ENCODE measurements at places on chromosomes 11 and 22.
A peak's percentile ranks its signal among the peaks of the same experiment; 100 is the strongest.

DNA sequence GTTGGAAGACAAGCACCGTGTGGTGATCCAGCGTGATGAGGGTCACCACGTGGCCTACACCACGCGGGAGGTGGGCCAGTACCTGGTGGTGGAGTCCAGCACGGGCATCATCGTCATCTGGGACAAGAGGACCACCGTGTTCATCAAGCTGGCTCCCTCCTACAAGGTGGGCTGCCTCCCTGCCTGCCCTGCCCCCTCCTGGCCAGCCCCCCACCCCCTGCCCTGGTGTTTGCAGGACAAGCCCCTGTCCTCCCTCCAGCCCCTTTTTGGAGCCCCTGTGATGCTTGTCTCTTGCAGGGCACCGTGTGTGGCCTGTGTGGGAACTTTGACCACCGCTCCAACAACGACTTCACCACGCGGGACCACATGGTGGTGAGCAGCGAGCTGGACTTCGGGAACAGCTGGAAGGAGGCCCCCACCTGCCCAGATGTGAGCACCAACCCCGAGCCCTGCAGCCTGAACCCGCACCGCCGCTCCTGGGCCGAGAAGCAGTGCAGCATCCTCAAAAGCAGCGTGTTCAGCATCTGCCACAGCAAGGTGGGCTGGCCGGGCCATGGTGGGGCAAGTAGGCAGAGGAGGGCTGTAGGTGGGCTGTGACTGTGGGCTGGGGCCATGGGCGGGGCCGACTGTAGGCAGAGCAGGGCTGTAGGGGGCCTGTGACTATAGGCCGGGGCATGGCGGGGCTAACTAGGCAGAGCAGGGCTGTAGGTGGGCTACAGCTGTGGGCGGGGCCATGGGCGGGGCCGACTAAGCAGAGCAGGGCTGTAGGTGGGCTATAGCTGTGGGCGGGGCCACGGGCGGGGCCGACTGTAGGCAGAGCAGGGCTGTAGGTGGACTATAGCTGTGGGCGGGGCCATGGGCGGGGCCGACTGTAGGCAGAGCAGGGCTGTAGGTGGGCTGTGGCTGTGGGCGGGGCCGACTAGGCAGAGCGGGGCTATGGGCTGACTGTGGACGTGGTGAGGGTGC, 13.6 kb downstream of the MUC2 start:
- no peak for DNase-seq

DNA sequence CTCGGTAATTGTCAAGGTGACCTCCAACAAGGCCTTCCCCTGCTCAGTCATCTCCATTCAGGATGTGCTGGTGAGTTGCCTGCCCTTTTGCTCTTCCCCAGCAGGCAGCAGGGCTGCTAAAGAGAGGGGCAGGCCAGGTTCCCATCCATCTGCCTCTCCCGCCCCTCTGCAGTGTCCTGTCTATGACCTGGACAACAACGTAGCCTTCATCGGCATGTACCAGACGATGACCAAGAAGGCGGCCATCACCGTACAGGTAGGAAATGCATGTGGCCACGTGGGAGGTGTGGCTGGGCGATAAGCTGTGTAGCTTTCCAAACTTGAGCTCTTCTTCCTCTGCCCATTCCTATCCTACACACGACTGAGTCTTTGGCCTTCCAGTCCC, 4.0 kb downstream of the SIDT2 start:
- no peak for DNase-seq

DNA sequence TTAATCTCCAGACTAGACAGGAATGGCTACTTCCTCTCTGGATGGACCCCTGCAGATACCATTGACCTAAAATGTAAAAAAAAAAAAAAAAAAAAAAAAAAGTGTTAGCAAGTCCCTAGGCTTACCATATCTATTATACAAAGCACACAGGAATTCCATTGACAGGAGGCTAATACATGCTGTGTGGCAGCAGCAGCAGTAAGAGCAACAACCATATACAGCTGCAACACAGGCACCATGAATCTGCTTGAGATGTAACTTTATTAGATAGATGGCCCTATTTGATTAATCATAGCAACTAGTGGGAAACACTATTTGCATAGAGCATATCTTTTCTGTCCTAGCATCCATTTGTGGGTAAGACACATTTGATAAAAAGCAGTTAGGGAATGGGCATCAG, 1447.1 kb downstream of the FAM181B start:
- no peak for DNase-seq

- no peak for DNase-seq
Observed at GRCh38 chr11:68690671-68691401, 6.5 kb downstream of the GAL start.

GRCh38 chr11:128055576-128056217, 531.7 kb downstream of the ETS1 start:
- DNase-seq = no peak

GRCh38 chr22:35037089-35037488, 28.9 kb upstream of the ISX start:
- DNase-seq = no peak

DNA sequence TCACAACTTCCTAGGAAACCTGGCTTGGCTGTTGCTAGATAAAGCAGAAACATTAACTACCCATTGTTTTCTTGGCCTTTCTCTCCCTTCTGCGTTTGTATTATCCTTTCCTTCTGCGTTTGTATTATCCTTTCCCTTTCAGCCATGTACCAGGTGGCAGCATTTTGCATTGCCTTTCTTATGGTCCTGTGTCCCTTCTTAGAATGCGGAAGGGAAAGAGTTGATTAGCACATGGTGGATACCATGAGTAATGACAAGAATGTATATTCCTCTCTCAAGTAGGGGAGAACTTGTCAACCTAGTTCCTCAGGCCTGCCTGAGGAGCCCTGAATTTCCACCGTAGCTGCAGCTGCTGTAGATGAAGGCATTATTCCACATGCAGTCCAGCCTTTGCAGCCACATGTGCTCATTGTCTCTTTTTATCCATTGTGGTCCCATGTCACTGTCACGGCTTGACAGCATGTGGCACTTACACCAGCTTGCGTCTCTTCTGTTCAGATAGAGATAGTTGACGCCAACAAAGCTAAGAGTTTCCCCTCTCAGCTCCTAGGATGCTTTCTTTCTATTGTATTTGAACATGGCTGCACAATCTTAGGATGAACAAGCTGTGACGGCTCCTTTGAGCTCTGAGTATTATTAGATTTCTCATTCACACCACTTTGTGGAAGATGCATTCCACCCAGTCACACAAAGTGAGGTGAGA, 44.8 kb downstream of the SLN start:
- DNase-seq = no peak

- DNase-seq = no peak
Observed at GRCh38 chr11:108909921-108910320, 245.1 kb downstream of the DDX10 start.

GRCh38 chr11:122486793-122487495, 168.6 kb upstream of the UBASH3B start:
- DNase-seq = no peak

DNA sequence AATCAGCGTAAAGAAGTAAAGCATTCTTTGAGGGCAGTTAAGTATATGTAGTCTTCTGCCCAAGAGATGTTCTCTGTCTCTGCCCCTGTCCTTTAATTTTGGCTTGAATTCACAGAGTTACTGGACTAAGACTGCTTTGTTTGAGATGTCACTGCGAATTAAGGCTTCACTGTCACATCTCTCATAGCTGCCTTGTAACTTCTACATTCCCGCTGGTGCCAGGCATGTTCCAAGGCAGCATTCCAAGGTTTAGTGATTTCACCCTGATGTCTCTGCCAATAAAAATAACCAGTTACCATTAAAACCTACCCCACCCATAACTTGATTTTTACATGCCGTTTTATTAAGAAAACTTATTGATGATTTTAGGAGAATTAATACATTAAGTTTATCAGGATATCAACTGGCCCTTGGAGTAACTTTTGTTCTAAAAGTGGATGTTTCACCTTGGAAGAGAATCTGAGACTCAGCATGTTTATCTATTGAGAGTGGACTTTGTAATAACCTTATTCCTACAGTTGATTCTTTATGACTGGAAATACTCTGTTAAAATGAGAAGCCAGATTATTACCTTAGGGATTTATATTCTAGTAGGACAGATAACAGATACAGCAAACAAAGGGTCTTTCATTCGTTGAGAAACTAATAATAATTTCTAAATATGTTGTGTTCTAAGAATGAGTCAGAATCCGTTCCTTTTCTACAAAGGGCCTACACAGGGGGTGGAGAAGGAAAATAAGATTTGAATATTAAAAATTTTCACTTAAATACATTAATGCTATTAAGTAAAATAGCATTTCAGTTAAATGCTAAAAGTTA, 110.2 kb downstream of the UVRAG start:
- DNase-seq = no peak

GRCh38 chr11:44005063-44005701, 42.6 kb upstream of the ACCSL start:
- no peak for DNase-seq

GRCh38 chr11:70124321-70125000, 46.3 kb downstream of the ANO1 start:
- no peak for DNase-seq

DNA sequence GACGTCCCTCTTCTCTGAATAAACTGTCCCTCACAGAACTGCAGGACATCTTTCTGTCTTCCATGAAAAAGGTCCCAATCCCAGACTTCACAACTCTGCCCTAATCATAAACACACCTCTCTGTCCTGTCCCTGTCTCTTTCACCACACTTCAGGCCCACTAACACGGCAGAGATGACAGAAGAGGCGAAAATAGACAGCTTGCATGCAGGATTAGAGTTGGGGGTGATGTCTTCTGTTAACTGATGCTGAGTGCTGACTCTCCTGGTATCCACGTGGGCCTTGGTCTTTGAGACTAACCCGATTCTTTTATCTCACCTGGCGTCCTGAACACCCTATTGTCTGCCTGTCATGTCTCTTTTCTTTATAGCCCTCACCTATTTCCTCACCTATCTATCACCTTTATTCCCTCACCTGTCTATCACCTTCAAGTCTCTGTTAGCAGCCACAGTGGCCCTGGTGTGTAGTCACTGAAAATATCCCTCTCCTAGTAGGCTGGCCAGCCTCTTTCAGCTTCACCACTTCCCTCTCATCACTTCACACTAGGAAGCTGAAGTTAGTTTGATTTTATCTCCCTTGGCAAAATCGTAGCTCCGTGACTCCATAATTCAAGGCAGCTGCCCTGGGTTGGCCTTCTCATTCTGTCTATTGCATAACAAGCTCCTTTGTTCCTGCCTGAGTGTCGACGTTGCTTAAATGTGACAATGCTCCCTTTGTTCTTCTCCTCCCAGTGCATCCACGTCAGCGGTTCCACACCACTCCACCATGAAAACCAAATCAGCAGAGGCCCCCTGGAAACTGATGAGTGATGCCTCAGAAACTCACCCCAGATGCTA, 30.6 kb upstream of the DRD2 start:
- peak; percentile 57 for DNase-seq

DNA sequence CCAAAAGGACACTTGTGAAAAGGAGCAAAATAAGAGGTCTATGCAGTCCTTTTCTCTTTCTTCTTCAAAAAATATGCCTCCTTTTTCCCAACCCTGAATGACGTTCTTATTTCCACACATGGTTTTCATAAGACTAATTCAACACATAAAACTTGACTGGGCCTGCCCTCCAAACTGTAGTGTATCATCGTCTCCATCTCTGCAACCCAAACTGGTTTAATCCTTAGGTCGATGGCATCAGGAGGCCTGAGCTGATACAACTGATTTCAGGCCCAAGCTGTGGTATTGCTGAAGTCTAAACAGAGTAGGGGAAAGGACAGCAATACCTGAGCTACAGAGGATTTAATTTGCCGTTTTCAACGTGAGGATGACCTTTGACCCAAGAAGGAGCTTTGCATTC, 130.0 kb upstream of the MTNR1B start:
- peak; percentile 80 for DNase-seq

- peak; percentile 21 for DNase-seq
Observed at GRCh38 chr11:803770-804598, 1.0 kb downstream of the PIDD1 start.

DNA sequence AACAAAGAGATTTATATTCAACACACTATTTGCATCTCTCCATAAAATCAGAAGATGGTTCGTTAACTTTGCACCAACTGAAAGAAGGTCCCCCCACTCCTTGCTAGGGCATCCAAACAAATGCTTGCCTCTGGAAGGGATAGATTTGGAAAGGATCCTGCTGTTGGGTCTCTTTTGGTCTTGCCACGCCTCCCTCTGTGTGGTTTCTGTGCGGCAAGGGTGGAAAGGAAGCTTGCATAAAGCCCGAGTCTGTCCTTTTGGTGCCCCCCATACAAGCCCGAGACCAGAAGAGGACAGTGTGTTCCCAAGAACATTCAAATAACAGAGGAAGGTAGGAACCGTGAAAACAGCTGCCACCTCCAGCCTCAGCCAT, 15.1 kb downstream of the SCGB1A1 start:
- DNase-seq = no peak

All from DMS153 (cell line).